GM19239 (cell line): ENCODE measurements at places on chromosomes 13 and 19.

- DNase-seq: no peak
Observed at GRCh38 chr19:35851213-35852028, 883 bp downstream of the NPHS1 start.

GRCh38 chr13:111338841-111339240 is 18.4 kb downstream of the TEX29 start:
- DNase-seq: no peak

DNA sequence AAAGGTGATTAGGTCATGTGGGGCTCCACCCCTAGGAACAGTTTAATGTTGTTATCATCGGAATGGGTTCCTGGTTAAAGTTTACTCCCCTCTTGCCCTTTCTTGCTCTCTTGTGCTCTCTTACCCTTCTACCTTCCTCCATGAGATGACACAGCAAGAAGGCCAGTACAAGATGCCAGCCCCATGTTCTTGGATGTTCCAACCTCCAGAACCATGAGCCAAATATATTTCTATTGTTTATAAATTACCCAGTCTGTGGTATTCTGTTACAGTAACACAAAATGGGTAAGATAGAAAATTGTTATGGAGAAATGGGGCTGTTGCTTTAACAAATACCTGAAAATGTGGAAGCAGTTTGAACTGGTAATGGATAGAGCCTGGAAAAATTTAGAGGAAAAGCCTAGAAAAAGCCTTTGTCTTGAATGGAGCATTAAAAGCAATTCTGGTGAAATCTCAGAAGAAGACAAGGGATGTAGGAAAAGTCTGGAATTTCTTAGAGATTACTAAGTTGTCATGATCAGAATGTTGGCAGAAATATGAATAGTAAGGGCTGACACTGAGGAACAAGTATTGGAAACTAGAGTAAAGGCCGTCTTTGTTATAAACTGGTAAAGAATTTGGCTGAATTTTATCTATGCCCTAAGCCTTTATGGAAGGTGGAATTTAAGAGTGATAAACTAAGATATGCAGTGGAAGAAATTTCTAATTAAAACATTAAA is 53.5 kb upstream of the TSC22D1 start:
- no peak for DNase-seq

DNA sequence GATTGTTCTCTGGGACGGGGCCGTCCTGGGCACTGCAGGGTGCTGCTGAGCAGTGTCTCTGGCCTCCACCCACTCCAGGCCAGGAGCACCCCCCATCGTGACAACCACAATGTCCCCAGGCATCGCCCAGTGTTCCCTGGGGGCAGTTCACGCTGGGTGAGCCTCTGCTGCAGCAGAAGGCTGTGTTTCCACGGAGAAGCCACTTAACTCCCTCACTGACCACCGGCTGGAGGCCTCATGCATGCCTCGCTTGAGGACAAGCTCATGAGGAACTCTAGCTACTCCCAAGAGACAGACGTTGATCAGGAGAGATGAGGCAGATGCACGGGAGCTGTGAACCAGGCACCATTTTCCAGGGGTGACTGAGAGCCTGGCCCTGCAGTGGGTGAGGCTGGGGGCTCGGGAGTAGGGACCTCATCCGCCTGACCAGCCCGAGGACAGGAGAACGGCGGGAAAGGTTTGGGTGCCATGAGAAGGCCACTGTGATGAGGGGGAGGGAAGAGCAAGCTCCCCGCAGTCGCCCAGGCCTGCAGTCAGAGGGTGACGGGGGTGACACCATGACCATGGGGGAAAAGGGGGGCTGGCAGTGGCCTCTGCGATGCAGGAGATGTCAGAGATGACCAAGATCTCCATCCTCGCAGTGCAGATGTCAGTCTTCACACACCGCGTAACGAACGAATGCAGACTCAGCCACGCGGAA is 5.1 kb downstream of the SLC39A3 start:
- no peak for DNase-seq

- DNase-seq: no peak
Observed at GRCh38 chr13:112187527-112188297, 120.8 kb downstream of the SOX1 start.

DNA sequence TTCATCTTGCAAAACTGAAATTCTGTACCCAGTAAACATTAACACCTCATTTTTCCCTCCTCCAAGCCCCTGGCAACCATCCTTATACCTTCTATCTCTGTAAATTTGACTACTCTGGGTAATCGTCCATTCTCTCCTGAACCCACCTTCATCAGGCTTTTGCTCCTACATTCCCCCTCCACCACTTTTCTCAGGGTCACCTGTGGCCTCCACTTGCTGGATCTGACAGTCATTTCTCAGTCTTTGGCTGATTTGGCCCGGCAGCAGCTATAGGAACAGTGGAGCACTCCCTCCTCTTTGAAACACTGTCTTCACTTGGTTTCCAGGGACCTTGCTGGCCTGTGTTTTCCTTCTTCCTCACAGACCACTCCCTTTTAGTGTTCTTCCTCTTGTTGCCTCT is 83.5 kb downstream of the LRCH1 start:
- DNase-seq: no peak

GRCh38 chr13:82356667-82357410 is 1525.4 kb downstream of the SLITRK1 start:
- DNase-seq: no peak

GRCh38 chr13:59345311-59345710 is 818.4 kb downstream of the DIAPH3 start:
- DNase-seq: no peak

- DNase-seq: no peak
Observed at GRCh38 chr13:63396746-63397145, 1981.1 kb upstream of the PCDH20 start.

GRCh38 chr19:17576758-17577456 is 21.5 kb downstream of the COLGALT1 start:
- DNase-seq: no peak

DNA sequence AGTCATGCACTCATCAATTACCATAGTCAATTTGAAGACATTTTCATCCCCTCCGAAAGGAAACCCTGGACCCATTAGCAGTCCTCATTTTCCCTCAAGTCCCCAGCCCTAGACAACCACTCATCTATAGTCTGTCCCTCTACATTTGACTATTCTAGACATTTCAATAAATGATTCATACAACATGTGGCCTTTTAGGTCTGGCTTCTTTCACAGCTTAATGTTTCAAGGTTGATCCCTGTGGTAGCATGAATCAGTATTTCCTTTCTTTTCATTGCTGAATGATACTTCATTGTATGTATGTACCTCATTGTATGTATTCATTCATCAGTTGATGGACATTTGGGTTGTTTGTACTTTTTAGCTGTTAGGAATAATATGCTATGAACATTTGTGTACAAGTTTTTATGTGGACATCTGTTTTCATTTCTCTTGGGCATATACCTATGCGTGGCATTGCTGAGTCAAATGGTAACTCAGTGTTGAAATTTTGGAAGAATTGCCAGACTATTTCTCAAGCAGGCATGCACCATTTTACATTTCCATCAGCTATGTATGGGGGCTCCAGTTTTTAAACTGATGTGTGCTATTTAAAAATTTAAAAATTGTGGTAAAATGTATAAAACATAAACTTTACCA is 18.4 kb downstream of the SPATA13 start:
- no peak for DNase-seq

DNA sequence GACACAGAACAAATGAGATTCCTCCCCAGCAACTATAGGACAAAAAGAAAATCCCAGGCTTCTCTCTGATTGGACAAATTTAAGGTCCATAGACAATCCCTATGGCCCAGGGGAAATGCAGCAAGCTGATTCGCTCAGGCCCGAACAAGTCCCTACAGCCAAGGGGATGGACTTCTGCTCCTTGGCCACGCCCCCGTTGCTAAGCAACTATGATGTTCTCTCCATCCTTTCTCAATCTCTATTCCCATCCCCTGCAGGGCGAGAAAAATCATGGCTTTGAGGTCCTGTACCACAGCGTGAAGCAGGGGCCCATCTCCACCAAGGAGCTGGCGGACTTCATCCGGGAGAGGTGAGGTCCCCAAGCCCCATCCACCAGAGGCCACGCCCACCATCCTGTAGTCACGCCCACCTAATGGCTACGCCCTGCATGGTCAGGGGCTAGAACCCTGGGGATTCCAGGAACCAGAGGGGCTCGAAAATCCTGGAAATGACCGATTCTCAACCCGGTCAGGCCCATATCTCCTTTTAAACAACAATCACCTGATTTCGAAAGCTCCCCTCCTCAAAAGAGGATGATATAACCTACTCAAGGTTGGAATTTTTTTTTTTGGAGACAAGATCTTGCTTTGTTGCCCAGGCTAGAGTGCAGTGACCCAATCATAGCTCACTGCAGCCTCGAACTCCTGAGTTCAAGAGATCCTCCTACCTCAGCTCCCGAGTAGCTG is 11.4 kb downstream of the FCHO1 start:
- DNase-seq: no peak

GRCh38 chr13:110183910-110184309 is 123.0 kb downstream of the COL4A1 start:
- no peak for DNase-seq

- no peak for DNase-seq
Observed at GRCh38 chr13:28299916-28300315, 161.6 kb downstream of the PAN3 start.

DNA sequence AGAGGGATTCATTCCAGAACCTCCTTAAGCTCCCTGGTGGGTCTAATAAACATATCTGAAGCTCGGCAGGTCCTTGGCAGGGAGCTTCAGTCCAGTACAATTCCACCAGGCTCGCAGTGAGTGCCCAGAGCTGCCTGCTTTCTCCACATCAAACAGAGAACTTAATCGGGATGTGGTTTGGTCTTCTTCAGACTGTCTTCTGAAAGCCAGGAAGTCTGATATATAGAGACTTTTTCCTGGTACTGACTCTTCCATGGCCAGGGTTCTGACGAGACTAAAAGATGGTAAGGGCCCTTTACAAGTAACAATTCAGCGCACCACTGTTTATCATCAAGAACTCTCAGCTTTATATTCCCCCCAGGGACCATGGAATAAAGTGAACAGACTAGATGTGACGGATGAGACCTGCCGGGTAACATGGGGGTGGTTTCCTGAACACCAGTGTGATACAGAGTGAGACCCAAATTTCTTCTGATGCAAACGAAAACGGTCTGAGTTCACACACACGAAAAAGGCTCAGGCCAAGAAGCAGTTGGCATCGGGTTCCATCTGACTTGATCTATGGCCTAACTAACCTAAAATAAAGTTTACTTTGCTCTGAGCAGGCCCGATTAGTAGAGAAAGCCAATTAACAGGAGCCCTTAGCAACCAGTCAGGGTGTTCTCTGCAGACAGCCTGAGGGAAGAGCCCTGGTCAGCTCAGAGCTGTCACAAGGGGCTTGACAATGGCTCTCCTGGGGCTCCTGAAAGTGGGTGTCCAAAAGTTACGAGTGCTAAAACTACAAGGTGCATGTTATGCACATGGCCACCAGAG is 29.0 kb downstream of the RANBP3 start:
- no peak for DNase-seq

DNA sequence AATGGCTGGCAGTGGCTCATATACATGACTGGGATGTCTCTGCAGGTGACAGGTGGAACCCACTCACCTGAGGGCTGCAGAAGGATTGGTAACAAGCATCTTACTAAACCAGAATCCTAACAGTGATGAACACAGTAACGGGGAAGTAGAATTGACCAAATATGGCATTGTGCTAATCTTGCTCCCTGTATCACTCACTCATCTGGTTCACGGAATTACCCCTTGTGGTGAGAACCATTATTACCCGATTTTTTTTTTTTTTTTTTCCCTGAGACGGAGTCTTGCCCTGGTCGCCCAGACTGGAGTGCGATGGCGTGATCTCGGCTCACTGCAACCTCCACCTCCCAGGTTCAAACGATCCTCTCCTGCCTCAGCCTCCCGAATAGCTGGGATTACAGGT is 69.5 kb downstream of the PTPRS start:
- DNase-seq: no peak

DNA sequence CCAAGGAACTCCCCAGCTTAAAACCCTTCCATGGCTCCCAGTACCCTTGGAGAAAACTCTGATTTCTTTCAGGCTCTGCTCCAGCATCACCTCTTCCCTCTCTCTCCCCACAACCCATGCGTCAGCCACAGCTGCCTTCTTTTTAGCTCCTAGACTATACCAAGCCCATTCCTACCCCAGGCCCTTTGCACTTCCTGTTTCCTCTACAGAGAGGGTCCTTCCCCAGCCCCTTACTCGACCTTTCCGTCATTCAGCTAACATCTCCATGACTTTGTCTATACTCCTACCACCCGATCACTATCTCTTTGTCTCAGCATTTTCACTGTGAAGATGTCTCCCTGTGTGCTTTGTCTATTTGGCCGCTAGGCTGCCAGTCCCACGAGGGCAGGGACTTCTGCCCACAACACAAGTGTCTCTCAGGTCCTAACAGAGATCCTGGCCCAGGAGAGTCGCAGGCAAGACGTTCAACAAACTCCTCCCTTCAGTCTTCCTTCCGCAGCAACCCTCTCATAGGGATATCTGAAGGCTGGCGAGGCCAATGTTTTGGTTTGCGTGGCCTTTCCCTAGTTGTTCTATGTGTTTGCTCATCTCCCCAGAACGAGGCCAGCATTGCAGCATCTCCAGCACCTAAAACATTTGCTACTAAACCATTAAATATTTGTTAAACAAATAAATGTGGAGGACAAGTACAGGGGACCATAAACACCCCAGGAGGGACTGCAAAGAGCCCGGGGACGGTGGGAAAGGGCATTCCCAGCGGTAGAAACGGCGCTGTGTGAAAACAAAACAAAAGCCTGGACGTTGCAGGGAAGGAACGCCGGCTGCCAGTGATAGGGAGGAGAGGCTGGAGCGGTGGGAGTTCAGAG is 816 bp downstream of the CCNP start:
- no peak for DNase-seq

DNA sequence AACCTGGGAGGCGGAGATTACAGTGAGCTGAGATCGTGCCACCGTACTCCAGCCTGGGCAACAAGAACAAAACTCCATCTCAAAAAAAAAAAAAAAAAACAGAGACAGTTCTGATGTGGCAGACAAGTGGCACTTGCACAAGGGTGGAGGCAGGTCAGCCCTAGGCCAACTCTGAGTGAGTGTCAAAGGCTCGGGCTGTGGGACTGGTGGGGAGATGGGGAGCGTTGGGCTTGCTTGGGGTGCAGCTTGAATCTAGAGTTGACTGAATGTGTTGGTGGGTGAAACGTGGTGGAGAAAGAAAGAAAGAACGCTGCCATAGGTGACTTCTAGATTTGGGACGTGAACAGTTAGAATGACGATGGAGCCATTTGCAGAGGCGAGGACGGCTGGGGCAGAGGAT is 121.3 kb upstream of the SPACA7 start:
- DNase-seq: no peak

- DNase-seq: no peak
Observed at GRCh38 chr19:16017138-16017490, 59.2 kb upstream of the TPM4 start.

GRCh38 chr13:109968876-109969577 is 182.6 kb upstream of the IRS2 start:
- DNase-seq: no peak

DNA sequence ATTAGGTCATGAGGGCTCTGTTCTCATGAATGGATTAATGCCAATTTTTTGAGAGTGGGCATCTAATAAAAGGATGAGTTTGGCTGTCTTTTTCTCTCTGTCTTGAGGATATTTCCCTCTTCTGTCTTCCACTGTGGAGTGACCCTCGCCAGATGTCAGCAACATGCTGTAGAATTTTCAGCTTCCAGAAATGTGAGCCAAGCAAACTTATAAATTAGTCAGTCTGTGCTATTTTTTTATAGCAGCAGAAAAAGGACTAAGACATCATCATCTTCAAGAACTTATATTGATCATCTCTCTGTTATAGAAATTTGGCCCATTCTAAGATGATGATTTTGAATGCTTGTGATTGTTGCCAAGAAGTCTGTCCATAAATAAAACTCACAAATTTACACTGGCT is 431.4 kb downstream of the FGF9 start:
- DNase-seq: no peak
